ENCODE measurements at places on chromosomes 12 and 14. TPM values are rescaled to one million over a fixed set of nuclear protein-coding genes. Genes with fewer than 3 reads are reported as not detected.

DNA sequence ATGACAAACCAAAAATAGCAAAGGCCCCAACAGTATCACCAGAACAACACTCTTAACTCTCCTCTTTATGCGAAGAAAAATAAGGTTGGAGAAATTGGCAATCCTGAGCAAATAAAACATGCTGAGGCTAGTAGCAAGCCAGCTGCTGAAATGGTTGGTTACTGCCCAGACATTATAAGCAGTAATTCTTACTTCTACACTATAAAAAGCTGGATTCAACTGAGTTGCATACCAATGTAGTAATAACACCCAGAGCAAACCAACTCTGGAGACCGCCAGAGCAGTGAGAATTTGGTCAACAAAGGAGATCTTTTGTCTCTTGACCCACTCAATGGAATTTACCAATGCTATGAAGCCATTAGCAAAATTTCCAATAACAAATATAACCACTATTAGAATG, 628 bp downstream of the TAS2R30 start:
- H3K27me3 ChIP-seq = no peaks in the 10 kb centered on the region
- no peaks in the 10 kb centered on the region for H3K36me3 ChIP-seq
- no peak for DNase-seq
- no peak overlapping the region for H3K4me3 ChIP-seq
- no peaks in the 10 kb centered on the region for H3K4me1 ChIP-seq

GRCh38 chr12:510071-510825, 50.5 kb downstream of the B4GALNT3 start:
- peak; percentile 85 for DNase-seq
- no peaks in the 10 kb centered on the region for H3K36me3 ChIP-seq
- peak overlapping the region; percentile 55 for H3K27ac ChIP-seq
- no peaks in the 10 kb centered on the region for H3K27me3 ChIP-seq

- no peaks in the 10 kb centered on the region for H3K36me3 ChIP-seq
- no peaks in the 10 kb centered on the region for H3K4me1 ChIP-seq
- DNase-seq = no peak
Observed at GRCh38 chr14:101233391-101233790, 327.9 kb upstream of the DIO3 start.

- H3K27ac ChIP-seq = no peak overlapping the region
- no peaks in the 10 kb centered on the region for H3K36me3 ChIP-seq
- no peaks in the 10 kb centered on the region for H3K27me3 ChIP-seq
- H3K4me1 ChIP-seq = no peaks in the 10 kb centered on the region
- no peak overlapping the region for H3K4me3 ChIP-seq
- no peak for DNase-seq
Observed at GRCh38 chr12:88303335-88303734, 161.2 kb downstream of the TMTC3 start.

DNA sequence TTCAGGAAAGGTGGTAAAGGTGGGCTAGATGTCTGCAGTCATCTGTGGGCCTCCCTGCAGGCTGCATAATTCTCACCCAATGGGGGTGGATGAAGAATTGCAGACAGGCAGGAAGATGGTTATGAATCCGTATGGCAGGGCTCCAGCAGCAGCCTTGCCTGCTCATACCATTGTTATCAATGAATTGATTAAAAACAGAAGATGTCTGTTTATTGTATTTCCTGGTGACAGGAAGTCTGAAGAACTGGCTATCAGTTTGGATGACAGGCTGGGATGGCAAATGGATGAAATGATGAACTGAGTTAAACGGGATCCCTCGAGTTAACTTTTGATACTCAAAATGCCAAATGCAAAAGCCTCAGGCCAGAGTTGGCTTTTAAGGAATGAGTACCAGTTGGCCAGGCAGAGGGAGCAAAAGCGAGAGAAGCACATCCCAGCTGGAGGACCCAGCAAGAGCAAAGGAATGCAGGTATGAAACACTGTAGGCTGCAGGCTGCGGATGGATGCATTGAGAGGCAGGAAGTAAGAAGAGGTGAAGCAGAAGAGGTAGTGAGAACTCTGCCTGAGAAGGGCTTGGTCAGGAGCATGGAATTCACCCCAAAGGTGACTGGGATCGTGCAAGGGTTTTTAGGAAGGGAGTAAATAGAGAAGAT, 550.0 kb upstream of the TBX3 start:
- no peaks in the 10 kb centered on the region for H3K4me1 ChIP-seq
- H3K4me3 ChIP-seq = no peak overlapping the region
- no peaks in the 10 kb centered on the region for H3K36me3 ChIP-seq
- H3K27me3 ChIP-seq = no peaks in the 10 kb centered on the region

DNA sequence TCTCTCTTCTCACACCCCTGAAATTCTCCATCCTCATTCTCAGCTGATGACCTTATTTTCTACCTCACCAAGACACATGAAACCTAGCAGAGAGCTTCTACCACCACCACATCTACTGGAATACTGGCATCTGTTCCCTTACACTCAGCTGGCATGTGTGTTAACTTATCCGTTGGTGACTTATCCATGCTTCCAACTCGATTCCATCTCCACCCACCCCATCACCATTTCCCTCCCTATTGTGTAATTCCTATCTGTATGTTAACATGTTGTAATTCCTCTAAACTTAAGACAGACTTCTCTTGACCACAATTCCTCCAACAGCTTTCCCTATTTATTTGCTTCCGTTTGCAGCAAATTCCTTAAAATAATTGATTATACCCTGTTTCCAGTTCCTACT, 15.4 kb downstream of the C1S start:
- H3K27ac ChIP-seq = no peak overlapping the region
- H3K36me3 ChIP-seq = no peaks in the 10 kb centered on the region
- no peaks in the 10 kb centered on the region for H3K4me1 ChIP-seq
- no peak for DNase-seq
- no peak overlapping the region for H3K4me3 ChIP-seq

DNA sequence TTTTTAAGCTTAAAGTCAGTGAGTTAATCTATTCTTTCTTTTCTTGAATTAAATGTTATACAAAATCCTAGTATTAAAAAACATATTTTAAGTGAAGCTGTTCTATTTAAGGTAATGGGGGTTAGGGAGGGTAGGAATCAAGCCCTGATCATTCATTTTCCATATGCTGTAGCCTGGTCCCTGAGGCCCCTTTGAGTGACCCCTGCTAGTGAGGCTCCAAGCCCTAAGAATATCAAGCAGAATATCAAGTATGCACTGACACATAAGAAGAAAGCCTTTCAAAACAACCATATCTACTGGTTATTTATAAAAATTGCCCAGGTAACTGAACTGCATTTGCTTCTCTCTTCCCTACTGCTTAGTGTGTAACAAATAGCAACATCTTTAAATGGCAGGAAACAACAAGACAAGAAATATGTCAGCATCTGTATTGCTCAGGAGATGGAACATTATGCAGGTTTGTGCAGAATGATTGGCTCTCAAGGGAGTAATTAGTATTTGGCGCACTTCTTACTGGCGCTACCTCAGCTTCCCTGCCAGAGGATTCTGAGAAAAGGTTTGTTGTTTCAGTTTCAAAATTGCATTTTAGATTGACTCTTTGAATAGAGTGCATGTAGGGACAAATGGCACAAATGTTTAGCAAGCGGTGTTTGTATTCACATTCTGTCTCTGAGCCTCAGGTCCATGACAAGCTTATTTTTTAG, 223.0 kb downstream of the DUSP6 start:
- H3K4me1 ChIP-seq = no peaks in the 10 kb centered on the region
- no peaks in the 10 kb centered on the region for H3K27me3 ChIP-seq
- no peak for DNase-seq
- no peaks in the 10 kb centered on the region for H3K36me3 ChIP-seq
- no peak overlapping the region for H3K27ac ChIP-seq

DNA sequence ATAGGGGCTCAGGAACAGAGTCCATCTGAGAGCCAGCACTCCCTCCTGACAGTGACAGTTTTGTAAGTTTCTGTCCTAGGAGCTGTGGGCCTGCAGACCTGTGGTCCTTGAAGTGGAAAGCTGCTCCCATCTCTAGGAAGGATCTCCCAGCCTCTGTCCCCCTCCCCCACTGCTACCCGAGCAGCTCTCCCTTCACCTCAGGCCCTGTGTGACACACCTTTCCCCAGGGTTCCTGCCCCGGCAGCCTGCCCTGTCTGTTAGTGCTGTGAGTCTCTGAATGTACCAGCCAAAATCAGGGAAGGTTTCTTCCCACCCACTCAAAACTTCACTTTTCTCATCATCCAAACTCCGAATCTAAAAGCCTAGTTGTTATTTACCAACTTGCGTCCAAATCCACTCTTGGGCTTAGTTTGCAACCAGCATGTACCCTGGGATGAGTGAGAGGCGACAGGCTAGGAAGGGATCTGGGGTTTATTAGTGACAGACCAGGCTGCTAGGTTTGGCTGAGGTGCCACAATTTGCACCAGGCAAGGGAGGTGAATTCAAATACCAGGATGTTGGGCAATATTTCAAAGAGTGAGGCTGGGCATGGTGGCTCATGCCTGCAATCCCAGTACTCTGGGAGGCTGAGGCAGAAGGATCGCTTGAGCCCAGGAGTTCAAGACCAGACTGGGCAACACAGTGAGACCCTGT, 39.9 kb downstream of the NINJ2 start:
- H3K27ac ChIP-seq = no peak overlapping the region
- no peaks in the 10 kb centered on the region for H3K4me1 ChIP-seq
- no peak overlapping the region for H3K4me3 ChIP-seq
- DNase-seq = no peak
- no peaks in the 10 kb centered on the region for H3K36me3 ChIP-seq
- no peaks in the 10 kb centered on the region for H3K27me3 ChIP-seq

DNA sequence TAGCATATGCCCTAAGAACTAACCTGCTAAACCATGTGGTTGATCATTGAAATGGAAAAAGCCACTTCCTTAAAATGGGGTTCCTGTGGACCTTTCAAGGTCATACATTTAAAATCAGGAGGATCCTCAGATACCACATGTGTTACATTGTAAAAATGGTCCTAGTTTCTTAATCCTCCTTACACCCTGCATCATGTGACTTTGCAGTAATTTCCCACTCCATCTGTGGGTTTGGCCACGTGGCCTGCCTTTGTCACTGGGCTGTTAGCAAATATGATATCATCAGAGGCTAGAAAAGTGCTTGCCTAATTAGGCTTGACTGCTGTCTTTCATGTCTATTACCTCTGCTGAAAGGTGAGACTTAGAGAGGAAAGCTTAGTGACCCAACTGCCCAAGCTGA, 70.7 kb downstream of the CMKLR1 start:
- H3K4me3 ChIP-seq = no peak overlapping the region
- H3K36me3 ChIP-seq = no peaks in the 10 kb centered on the region
- no peak overlapping the region for H3K27ac ChIP-seq
- peaks cover 44% of the 10 kb centered on the region for H3K27me3 ChIP-seq
- no peak for DNase-seq
- H3K4me1 ChIP-seq = peaks cover 24% of the 10 kb centered on the region

- H3K4me1 ChIP-seq = no peaks in the 10 kb centered on the region
- H3K27ac ChIP-seq = no peak overlapping the region
- no peak for DNase-seq
- no peak overlapping the region for H3K4me3 ChIP-seq
- H3K36me3 ChIP-seq = no peaks in the 10 kb centered on the region
Observed at GRCh38 chr14:43475757-43476156, 1031.3 kb downstream of the FSCB start.

DNA sequence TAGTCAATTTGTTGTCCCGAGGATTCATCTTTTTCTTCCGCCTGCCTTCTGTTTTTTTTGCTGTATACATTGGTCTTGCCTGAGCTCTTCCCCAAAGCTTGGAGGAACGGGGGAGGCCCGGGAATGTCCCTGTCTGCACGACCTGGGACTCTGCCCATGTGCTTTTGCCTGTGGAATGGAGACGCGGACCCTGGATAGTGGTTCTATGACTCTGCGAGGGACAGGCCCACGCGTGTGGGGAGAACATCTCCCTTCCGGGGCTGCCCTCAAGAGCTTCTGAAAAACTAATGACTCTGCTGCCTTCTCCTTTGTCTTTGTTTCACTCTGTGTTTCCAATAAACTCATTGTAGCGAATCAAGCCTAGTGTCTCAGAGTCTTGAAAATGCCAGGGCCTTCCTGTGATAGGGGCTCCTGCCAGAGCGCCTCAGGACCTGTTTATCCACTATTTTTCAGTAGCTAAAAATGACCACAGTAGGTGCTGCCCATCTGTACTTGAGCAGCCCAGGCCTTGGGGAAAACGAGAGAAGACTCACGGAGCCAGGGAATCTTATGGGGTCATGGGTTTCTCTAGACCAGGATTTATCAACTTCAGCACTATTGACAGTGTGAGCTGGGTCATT, 12.3 kb downstream of the KRT83 start:
- H3K36me3 ChIP-seq = no peaks in the 10 kb centered on the region
- no peak for DNase-seq
- H3K27me3 ChIP-seq = peaks cover 26% of the 10 kb centered on the region
- no peak overlapping the region for H3K27ac ChIP-seq

- DNase-seq = peak; percentile 58
- H3K27me3 ChIP-seq = peaks cover 8% of the 10 kb centered on the region
- H3K4me3 ChIP-seq = no peak overlapping the region
- H3K36me3 ChIP-seq = no peaks in the 10 kb centered on the region
- H3K27ac ChIP-seq = no peak overlapping the region
Observed at GRCh38 chr14:76844223-76844622, 18.0 kb downstream of the LRRC74A start.

DNA sequence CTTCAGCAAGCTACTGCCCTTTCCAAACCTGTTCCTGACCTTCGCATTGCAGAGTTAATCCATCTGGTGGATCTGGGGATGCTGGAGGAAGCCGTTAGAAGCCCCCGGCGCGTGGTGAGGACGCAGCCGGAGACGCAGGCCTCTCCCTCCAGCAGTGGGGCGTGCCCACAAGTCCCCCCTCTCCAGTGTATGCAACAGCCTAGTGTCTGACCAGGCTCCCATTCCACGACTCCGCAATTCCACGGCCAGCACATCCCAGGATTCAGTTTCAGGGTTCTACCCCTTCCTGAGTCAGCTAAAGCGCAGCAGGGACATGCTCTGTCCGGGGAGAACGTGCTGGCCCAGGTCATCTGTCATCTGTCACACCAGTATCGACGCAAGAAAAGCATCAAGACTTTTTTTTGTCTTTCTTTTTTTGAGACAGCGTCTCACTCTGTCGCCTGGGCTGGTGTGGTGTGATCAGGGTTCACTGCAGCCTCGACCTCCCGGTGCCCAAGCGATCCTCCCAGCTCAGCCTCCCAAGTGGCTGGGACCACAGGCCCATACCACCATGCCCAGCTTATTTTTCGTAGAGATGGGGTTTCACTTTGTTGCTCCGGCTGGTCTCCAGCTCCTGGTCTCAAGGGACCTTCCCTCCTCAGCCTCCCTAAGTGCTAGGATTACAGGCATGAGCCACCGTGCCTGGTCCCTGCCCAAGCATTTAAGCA, 8.0 kb upstream of the DYNC1H1 start:
- no peaks in the 10 kb centered on the region for H3K36me3 ChIP-seq
- no peak for DNase-seq
- no peaks in the 10 kb centered on the region for H3K27me3 ChIP-seq
- no peak overlapping the region for H3K27ac ChIP-seq

- peaks cover 8% of the 10 kb centered on the region for H3K4me1 ChIP-seq
- H3K36me3 ChIP-seq = no peaks in the 10 kb centered on the region
- no peaks in the 10 kb centered on the region for H3K27me3 ChIP-seq
- H3K4me3 ChIP-seq = no peak within 1 kb of the TSS
- DNase-seq = no peak
Observed at GRCh38 chr12:10030446-10030845, at the start of gene CLEC9A. CLEC9A (plus strand) TSS chr12:10030682; CDS start chr12:10052688, 22,006 bp downstream.

- no peak overlapping the region for H3K27ac ChIP-seq
- no peaks in the 10 kb centered on the region for H3K27me3 ChIP-seq
- peak; percentile 54 for DNase-seq
- peaks cover 12% of the 10 kb centered on the region for H3K4me1 ChIP-seq
- H3K4me3 ChIP-seq = no peak overlapping the region
- no peaks in the 10 kb centered on the region for H3K36me3 ChIP-seq
Observed at GRCh38 chr12:9799961-9800360, 27.3 kb upstream of the KLRF1 start.

AKAP3 gene
- 1.7 TPM for total RNA-seq

FAM222A gene
- total RNA-seq = 5.5 TPM

NDUFA9 gene
- total RNA-seq = 199 TPM

PCK2 gene
- 46.3 TPM for total RNA-seq

Measured in A673 (cell line).